Activated T-helper 1 cell treated with anti-CD3 and anti-CD28 coated beads, Interleukin-2, amount 50 U/mL, for 16 hours (primary cell): ENCODE measurements at places on chromosomes 7 and 10.

- DNase-seq, result no peak
Measured at GRCh38 chr7:1288390-1288995, 55.8 kb downstream of the UNCX start.

DNA sequence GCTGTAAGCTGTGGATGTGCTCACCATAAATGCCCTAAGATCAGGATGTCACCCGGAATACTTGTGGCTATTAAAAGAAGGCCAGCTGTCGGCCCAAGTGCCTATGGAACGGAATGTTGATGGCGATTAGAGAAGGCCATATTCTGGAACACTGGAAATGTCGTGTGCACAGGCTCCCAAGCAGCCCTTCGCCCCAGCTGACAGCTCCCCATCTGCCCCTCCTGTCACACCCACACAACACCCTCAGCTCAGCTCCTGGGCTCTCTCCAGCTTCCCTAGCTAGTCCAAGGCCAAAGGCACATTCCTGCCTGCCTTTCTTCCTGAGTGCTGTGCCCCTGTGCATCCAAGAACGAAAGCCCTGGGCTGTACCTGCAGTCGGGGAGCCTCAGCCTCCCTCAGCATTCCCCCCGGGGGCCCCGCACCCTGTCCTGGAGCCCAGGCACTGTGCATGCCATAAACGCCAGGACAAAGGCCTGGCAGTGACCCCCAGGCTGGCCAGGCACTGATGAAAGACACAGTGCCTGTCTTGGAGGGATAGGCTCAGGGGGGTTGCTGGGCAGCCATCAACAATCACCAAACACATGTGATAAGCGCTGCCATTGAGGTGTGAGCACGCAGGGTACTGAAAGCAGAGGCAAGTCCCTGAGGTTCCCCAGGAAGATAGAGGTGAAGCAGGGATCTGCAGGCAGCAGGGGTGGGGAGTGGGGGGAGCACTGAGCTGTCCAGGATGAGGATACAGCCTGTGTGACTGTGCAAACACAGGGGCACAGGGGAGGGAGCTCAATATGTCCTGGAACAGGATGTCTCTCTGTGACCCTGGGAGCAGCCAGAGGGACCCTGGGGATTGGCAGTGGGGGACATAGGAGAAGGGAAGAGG, 3.7 kb upstream of the LDB3 start:
- DNase-seq, result no peak

DNA sequence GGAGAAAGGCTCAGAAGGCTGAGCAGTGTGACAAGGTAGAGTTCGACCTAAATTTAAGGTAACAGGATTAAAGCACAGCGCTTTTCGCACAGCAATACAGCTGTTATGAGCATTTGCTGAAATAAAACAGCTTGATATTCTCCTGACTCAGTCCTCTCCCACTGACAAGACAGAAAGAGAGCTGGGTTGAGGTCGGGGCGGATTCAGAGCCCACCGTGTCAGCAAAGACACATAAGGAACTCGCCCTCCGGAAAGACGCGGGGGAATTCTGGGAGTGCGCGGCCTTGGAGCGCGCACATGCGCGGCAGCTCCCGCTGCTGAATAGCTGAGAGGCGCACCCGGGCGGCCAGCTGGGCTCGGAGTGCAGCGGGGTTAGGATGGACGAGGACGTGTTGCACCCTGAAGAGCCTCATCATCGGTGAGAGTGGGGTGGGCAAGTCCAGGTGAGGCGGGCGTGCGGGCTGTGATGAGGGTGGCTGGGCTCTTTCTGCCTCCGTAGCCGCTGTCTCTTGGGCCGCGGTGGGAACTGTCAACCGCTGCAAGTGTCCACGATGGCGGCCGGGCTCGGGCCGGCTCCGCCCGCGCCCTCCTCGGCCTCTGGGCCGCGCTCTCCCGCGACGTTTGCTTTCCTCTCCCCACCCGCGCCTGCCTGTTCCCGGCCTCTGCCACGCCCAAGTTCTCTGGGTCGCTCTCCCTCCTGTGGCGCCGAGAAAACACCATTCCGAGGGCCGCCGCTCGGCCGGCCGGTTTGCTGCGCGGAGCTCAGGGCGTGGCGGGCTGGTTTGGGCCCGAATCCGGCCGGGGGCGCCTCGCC, 120.6 kb downstream of the LYZL1 start:
- no peak for DNase-seq

DNA sequence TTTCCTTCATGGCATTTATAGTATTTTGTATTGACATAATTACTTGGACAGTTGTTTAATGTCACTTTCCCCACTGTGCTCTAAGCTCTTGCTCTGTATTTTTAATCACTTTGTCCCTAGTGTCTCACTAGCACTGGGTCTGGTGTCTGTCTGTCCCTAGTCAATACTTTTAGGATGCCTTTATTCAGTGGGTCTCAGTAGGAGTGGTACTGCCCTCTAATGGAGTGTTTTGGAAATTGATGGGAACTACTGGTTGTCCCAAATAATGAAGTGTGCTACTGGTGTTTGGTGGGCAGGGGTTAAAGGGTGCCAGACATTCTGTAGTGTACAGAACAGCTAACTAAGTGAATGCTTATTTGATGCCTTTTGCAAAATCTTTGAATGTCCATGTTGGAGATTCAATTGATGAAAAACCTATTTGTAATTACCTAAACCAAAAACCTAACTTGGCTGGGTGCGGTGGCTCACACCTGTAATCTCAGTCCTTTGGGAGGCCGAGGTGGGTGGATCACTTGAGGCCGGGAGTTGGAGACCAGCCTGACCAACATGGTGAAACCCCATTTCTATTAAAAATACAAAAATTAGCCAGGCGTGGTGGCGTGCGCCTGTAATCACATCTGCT, 33.3 kb downstream of the CDK14 start:
- no peak for DNase-seq

DNA sequence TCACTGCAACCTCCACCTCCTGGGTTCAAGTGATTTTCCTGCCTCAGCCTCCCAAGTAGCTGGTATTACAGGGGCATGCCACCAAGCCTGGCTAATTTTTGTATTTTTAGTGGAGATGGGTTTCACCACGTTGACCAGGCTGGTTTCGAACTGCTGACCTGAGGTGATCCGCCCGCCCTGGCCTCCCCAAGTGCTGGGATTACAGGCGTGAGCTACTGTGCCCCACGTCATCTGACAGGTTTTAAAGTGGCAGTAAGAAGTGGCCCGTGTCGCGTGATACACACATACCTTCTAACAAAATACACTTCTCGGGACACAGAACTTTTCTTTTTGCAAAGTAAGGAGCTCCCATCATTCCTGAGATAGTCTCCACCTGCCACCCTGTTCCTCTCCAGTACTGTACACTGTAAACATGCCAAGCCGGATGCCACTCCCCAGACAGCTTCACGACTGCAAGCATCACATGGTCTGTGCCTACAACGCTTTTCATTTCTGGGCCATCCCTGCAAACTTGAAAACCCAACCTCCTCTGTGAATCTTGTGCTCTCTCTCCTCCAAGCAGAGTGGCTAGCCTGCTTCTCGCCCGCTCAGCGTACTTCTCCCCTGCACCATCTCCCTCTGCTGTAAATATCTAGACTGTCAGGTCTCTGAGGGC, 256.3 kb upstream of the KLF14 start:
- DNase-seq, result no peak

GRCh38 chr10:94496646-94497045, 48.9 kb upstream of the HELLS start:
- no peak for DNase-seq

DNA sequence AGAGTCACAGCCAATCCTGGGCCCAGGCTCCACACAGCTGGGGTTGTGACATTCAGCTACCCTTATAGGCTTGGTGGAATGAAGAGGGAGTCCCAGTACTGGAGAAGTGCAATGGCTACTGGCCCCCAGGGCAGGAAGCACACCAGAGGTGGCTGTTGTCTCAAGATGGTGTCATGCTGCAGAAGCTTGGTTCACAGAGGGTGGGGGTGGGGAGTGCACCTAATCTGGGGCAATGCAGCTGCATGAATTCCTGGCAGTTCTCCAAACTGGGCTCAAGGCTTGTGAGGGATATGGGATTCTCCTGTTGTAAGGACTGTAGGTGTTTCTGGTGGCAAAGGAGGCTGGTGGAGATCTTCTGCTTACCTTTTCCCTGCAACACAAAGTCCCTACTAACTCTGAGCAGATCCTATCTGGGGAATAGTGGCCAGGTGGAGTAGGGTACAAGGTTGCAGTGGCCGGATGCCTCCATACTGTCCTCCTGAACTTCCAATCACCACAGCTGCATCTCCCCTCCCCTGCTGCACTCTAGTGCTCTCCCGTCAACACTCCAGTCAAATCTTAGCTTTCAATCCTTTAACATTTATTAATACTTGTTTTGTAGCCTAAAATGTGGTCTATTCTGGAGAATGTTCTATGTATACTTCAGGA, 27.4 kb upstream of the PLA2G12B start:
- no peak for DNase-seq

- no peak for DNase-seq
Measured at GRCh38 chr10:69445041-69445440, 6.2 kb upstream of the TSPAN15 start.

DNA sequence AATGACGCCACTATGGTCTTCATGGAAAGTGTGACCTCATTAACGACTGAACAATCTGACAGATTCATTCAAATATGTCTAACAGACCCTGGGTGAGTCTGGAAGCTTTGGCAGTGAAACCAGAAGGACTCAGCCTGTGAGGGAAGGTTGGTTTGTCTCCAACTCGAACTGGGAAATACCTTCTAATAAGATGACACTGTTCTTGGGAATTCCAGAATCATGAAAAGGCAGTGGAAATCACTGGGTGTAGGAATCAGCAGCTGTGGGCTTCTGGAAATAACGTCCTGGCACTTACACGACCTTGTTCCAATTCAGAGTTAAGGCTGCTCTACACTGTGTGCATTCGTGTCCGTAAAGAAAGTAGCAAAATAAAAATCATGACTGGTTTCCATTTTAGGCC, 75.1 kb downstream of the DGKI start:
- DNase-seq, result no peak

GRCh38 chr7:123865517-123866117, 20.6 kb downstream of the HYAL4 start:
- no peak for DNase-seq

DNA sequence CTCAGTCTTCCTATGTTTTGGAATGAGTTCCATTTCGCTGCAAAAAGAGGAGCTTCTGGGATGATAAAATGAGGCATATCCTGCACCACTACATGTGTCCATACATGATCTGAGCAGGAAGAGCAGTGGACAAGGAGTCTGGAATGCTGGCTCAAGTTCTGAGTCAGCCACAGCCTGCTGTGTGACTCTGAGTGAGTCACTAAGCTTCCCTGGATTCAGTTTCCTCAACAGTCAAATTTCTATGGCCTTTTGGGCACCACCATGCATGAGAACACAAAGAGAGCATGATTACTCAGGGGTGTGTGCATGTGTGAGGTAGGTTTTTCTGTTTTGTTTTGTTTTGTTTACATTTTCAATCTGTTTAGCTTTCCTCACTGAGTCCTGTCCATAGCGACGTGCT, 254.6 kb downstream of the ANKRD30A start:
- DNase-seq, result no peak

- DNase-seq, result no peak
Measured at GRCh38 chr7:81492910-81493309, 276.9 kb downstream of the HGF start.

DNA sequence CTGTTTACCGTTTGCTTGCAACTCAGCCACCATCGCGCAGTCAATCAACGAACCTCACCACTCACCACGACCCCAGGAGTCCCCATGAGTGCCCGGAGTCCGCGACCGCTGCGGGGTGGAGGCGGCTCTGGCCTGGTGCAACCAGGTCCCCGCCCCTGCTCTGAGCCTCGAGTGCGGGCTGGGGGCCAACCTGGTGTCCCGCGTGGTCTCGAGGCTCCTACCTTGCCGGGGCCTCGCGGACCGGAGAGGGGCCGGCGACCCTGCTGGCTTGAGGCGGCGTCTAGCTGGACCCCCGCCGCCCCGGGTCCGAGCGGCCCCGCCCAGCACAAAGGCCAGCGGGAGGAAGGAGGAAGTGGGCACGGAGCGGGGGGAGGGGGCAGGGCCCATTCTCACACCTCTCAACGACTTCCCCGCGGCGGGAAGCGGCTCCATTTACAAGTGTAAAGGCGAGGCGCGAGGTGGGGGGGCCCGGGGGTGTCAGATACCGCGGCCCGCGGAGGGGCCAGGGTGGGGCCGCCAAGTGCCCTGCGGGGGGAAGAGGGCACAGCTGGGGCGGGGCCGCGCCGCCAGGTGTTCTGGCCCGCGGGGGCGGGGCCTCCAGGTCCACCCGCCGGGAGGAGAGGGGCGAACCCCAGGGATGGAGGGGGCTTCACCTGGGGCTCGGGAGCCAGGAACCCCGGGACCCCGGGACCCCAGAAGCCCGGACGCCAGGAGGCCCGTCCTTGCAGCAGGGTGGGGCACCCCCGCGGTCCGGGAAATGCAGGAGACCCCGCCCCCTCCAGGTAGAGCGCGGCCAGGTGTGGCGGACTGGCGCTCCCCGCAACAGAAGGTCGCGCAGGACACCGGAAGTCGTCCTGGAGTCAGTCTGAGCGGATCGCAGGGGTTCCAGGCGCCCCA, 8.6 kb downstream of the CTBP2 start:
- no peak for DNase-seq

DNA sequence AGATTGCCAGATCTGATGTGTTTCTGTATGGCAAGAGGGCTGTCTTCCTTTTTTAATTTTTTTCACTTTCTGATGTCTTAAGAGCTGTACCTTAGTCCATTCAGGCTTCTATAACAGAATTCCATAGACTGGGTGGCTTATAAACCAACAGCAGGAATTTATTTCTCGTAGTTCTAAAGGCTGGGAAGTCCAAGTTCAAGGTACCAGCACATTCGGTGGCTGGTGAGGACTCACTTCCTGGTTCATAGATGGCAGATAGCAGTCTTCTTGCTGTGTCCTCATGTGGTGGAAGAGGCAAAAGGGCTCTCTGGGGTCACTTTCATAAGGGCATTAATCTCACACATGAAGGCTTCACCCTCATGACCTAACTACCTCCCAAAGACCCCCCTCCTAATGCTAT, 20.8 kb downstream of the GPNMB start:
- DNase-seq, result no peak

- DNase-seq, result no peak
Measured at GRCh38 chr7:78111386-78111785, 312.8 kb downstream of the PHTF2 start.

DNA sequence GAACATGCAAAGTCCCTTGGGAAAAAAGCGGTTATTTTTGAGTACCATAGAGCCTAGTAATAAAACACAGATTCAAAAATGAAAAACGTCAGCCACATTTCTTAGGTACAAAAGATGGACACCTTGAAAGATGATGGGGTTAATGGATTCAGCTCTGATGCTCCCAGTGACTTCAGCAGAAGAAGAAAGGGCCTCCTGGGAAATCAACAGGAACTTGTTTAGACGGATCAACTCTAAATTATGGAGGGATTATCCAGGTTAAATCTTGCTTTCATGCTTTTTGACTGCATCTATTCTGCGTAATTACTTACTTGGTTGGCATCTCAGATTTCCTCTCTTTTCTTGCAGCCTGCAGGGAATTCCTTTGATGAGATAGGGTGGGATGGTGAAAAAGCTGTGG, 82.5 kb downstream of the TMEM178B start:
- no peak for DNase-seq
